Neural crest cell (in vitro differentiated cells): ENCODE measurements at places on chromosomes 7 and 10. TPM values are rescaled to one million over a fixed set of nuclear protein-coding genes. Genes with fewer than 3 reads are reported as not detected.

GRCh38 chr7:118948508-118948907 is 724.0 kb downstream of the ANKRD7 start:
- DNase-seq, result no peak

- peak; percentile 3 for DNase-seq
These were observed 428.3 kb downstream of the TNS3 start for GRCh38 chr7:47153576-47153975.

DNA sequence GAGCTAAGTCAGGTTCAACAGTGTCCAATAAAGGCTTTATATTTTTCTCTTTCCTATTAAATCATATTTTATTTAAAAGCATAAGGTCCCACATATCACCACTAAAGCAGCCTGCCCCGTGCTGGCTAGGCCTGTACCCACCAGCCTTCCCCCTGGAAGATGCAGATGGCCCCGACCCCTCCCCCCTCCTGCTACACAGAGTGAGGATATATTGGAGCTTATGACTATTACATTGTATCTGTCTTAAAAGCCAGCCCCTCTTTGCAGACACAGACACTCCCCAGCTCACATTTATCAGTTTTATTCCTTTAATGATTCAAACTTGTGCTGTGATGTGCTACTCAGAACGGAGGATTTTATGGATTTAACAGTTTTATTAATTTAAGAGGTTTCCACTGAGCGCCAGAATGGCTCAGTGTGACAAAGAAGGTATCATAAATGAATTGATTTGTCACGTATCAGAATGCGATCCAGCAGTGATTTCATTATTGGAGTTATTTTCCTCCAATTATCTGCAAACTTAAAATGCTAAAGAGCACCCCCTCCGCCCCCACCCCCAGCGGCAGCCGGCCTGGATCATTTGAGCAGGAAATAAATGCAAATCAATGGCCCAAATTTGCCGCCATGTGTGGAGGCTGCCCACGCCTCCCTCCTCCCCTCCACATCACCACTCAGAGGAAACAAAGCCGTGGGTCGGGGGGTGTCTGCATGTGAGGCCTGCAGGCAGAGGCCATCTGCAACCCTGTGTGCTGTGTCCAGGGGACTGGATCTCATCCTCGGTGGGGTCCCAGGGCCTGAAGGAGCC is 72.6 kb upstream of the ZMIZ1 start:
- DNase-seq, result no peak

- no peak for DNase-seq
These were observed 60.0 kb downstream of the VSTM4 start for GRCh38 chr10:49055221-49055849.

DNA sequence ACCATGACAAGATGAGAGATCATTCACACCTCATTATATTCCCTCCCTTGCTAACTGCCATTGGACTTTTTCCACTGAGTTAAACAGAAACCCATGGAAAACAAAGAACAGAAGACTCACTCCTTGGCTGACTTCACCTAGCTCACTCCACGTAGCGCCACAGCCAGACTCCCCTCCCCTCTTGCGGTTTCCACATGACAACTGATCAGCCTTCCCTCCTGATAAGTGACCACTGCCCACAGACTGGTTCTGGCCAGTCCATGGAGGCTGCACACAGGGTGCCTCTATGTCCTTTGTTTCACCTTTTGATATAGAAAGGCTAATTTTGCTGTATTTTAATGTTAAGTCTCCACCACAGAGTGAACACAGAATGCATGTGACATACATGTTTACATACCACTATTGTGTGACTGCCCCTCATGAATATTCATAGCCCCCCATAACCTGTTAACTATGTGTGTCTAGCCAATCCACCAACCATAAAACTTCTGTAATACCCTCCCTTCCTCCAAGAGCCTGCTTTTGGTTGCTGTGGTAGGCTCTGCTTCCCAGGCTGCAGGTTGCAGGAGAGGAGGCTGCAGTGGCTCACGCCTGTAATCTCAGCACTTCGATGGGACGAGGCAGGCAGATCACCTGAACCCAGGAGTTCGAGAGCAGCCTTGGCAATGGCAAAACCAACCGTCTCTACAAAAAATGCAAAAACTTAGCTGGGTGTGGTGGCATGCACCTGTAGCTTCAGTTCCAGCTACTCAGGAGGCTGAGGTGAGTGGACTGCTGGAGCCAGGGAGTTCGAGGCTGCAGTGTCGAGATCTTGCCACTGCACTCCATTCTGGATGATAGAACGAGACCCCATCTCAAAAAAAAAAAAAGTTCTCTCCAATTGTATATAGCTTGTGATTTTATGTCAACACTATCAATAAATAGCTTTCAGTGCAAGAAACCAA is 10.0 kb upstream of the IFIT5 start:
- DNase-seq, result no peak

GRCh38 chr7:18495412-18496340 is at the start of gene HDAC9:
Gene HDAC9 (plus strand): TSS chr7:18495749. CDS start chr7:18496303, 554 bp downstream.
- DNase-seq, result peak; percentile 47

- DNase-seq, result no peak
These were observed 644 bp downstream of the BUD23 start for GRCh38 chr7:73683788-73684693.

- no peak for DNase-seq
These were observed 1169.9 kb downstream of the TYW1 start for GRCh38 chr7:68166525-68166924.

GRCh38 chr10:70692043-70692603 is 19.8 kb downstream of the ADAMTS14 start:
- no peak for DNase-seq

- DNase-seq, result no peak
These were observed 36.5 kb upstream of the EEPD1 start for GRCh38 chr7:36116347-36117202.

- DNase-seq, result no peak
These were observed 182.2 kb downstream of the ZNF438 start for GRCh38 chr10:30849231-30850035.

DNA sequence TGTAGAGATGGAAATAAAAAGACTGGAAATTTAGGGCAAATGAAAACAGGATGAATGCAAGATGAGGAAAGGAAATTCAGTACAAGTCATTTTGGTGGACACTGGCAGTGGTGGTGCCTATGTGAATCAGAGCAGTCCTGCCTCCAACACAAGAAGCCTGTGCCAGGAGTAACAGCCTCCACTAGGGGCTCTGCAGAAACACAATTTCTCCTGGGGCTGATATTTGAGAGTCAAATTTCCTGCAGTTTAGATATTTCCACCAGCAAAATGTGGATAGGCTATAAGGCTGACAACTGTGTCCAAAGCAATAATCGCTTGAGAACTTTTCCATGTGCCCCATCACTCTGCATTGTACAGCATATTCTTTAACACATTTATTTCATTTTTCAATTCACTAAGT is 4.7 kb upstream of the PLXDC2 start:
- no peak for DNase-seq

DNA sequence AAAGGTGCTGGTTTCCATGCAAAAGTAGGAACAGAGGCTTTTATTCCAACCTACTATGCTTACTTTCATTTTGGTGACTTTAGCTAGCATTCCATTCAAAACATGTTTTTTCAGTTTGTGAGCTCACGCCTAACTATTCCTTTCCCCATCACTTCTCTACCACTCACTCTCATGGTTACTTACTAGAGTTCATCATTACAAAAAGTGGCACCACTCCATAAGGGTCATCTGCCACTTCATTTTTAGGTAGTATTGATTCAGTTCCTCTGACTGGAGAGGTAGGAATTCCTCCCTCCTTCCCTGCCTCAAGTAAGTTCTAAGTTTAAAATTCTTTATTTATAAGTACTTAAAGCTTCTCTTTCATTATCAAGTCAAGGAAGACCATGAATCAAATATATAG is 543.1 kb downstream of the HTR7 start:
- DNase-seq, result no peak

- DNase-seq, result no peak
These were observed 120.0 kb downstream of the PDE1C start for GRCh38 chr7:31950091-31950755.

DNA sequence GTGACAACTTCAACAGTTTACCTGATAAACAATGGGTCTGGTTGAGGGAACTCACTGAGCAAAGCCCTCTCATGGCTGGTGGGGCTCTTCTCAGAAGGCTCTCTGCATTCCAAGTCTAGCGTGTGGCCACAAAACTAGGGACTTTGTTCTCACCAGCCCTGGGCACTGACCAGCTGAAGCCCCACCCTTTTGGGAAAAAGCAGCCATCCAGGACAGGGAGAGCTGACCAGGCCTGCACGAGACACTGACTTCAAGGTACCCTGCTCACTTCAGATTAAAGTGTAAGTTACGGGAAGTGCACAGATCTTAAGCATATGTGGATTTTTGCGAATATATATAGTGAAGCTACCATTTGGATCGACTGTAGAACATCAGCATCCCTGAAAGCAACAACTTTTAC is 67.4 kb upstream of the LRRC4 start:
- DNase-seq, result no peak

GRCh38 chr7:47942132-47942531 is 6.1 kb downstream of the PKD1L1 start:
- no peak for DNase-seq

GRCh38 chr7:74514131-74514591 is 60.5 kb downstream of the GTF2IRD1 start:
- no peak for DNase-seq

- no peak for DNase-seq
These were observed 34.2 kb downstream of the MTURN start for GRCh38 chr7:30168835-30169573.

GRCh38 chr10:107033799-107034422 is 130.6 kb downstream of the SORCS1 start:
- DNase-seq, result no peak

GRCh38 chr7:111266613-111267012 is 175.7 kb downstream of the LRRN3 start:
- no peak for DNase-seq

DNA sequence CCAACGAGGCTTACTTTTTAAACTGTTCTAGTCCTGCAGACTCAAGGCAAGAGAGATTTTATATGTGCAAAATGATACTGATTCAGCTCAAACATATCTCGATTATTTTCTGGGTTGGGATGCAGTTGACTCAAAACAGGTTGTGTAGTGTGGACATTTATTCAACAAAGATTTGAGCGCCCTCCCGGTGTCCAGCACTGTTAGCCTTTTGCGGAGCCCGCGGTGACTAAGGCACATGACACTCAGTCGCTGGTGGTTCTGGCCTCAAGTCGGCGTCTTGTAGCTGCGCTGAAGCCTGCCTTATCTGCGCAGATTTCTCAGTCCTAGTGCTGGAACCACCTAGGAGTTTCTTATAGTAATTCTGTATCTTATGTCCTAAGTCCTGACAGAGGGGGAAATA is 938 bp upstream of the CADPS2 start:
- DNase-seq, result peak; percentile 41

- no peak for DNase-seq
These were observed 300.7 kb upstream of the ADARB2 start for GRCh38 chr10:2038036-2038435.

GRCh38 chr7:99789441-99790070 is 5.6 kb upstream of the CYP3A4 start:
- DNase-seq, result no peak

Gene EVX1
- 0.79 and 0.80 TPM in 2 replicates for total RNA-seq

Gene CPEB3
- 1.4 and 1.6 TPM in 2 replicates for total RNA-seq

Gene CFAP46
- 3.7 and 4.4 TPM in 2 replicates for total RNA-seq

Gene DNA2
- 44.6 and 52.6 TPM in 2 replicates for total RNA-seq

Gene TMEM196
- 0.55 and 0.65 TPM in 2 replicates for total RNA-seq

Gene PLEKHS1
- not detected in 2 replicates for total RNA-seq

Gene PSD
- 36.1 and 37.4 TPM in 2 replicates for total RNA-seq
